Posterior vena cava (tissue), 2 donors: ENCODE measurements at places on chromosomes 6 and 20.

DNA sequence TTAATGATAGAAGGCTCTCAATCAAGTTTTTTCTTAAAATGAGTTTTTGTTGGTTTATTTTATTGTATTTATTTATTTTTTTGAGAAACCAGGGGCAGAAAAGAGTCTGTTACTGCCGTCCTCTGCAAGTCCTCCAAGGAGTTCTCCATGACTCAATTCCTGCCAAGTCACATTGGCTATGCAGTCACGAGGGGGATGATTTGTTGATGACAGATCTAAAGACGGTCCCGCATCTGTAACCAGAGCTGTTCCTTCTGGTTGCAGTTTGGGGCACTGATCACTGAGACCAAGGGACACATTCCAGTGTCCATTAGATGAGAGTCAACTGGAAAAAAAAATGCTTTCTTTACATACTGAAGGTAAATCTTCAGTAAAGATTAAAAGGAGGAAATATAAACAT, 13.9 kb upstream of the TSHZ2 start:
- no peak for DNase-seq

- no peak for DNase-seq
Measured at GRCh38 chr6:6893701-6894100, 214.1 kb upstream of the RREB1 start.

- DNase-seq, result no peak
Measured at GRCh38 chr20:13745784-13746183, 38.9 kb downstream of the ESF1 start.

- DNase-seq, result peak; percentile 83
Measured at GRCh38 chr6:36599791-36600209, 5.6 kb downstream of the SRSF3 start.

- no peak for DNase-seq
Measured at GRCh38 chr6:97128507-97128906, 154.5 kb downstream of the MMS22L start.
